Natural killer cell treated with Interleukin-12 subunit alpha and Interleukin-12 subunit beta and Interleukin-15 and Interleukin-18, amount 100 ng/mL, for 72 hours (primary cell): ENCODE measurements at places on chromosomes 7 and 10.

DNA sequence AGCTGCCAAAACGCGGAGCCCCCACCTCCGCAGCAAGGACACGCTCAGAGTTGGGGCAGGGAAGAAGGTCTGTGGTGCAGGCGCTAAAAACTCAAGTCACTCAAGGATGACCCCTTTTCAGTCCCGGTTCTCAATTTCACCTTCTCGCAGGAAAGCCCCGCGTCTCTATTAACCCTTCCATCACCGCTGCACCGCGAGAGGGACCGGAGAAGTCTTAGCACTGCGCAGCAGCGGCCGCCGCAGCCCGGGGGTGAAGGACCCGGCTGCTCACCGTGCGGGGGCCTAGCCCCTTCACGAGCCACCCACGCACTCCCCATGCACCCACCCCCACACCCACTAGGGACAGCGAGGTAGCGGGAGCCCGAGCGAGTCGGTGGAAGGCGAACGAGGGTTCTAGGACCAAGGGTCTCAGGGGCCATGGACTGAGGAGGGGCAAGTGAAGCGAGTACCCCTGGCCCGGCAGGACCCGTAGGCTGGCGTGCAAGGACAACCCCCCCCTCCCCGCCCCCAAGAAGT, 162.9 kb downstream of the SH3PXD2A start:
- DNase-seq: no peak

DNA sequence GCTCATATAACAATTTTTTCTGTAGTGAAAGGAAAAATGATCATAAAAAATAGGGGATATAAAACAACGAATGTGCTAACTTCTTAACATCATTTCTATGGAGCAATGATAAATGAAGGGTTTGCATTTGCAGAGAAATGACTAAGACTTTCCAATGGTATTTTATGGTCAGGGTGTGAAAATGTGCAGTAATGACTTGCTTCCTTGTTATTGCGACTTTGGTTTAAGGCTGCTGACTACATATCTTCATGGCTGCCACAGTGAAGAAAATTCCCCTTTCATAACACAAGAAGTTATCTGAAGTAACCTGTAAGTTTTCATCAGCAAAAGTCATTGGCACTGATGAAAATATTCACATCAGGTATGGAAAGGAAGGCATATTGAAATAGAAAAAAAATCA, 166.1 kb upstream of the NRG3 start:
- no peak for DNase-seq

DNA sequence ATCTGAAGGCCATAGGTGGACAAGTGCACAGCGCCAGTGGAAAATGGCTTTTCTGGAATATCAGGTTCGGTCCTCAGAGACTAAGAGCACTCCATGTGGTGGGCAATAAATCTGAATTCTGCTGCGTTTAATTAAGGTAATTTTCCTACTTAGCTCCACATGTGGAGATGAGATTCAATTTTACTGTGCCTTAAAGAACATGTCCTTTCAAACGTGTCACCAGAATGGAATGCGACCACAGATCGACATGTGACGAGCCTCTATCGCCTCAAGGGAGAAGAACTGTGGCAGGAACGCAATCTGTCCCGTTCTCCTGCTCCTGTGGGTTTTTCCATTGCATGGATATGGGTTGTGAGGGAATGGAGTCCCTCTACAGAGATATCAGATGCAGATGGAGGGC, 205.3 kb upstream of the ZNF32 start:
- no peak for DNase-seq

- DNase-seq: no peak
Observed at GRCh38 chr10:119222537-119222936, 15.2 kb downstream of the GRK5 start.

DNA sequence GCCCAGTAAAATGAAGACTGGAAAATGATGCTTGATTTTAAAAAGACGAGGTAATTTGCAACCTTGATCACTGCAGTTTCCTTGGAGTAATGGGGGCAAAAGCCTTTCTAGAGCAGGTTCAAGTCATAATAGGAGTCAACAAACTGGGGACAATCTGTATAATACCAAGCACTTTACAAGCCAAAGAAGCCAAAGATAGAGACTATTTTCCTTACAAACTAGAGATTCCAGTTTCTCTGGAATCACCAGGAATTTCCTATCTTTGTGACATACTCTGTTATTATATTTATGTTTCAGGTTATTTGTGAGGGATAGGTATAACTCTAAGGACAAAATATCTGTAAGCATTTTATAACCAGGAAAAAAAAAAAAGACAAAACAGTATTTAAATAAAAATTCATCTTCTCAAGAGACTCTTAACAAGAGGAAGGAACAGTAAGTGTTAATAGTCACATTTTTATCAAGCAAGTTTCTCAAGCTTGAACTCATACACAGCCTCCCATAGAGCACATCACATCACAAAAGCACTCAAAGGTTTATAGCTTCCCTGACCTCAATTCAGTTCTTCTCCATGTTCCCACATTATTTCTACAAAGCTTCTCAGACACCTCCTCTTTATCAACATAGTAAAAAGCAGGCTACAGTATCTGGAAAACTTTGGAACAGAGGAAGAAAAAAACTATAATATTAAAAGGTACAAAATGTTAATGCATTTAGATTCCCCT, 18.9 kb downstream of the JMJD1C start:
- no peak for DNase-seq

DNA sequence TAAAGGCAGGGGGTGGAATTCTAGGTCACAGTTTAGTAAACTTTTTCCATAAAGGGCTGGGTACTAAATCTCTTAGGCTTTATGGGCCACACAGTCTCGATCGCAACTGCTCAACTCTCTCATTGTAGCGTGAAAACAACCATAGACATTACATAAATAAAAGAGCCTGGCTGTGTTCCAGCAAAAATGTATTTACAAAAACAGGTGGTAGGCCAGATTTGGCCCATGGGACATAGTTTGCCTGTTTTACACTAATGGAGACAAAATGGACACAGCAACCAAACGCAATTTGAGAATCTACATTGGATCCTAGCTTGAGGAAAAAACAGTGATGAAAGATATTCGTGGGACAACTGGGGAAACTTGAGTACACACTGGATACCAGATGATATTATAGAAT, 23.2 kb upstream of the MALSU1 start:
- no peak for DNase-seq

DNA sequence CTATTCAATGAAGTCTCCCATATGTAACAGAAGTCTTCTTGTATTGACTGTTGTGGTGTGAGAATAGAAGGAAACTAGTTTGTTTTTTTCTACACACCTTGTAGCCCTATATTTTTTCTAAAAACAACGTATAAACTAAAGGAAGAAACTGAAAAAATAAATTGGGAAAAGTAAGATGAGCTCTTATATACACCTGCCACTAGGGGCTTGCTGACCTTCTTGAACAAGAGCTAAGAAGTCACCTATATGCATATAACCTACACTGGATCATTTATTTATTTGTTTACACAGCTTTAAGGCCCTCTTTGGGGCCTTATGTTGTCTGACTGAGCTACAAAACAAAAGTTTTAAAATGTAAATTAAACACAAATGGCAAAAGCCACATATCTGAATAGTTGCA, 383.0 kb downstream of the HPSE2 start:
- DNase-seq: no peak

DNA sequence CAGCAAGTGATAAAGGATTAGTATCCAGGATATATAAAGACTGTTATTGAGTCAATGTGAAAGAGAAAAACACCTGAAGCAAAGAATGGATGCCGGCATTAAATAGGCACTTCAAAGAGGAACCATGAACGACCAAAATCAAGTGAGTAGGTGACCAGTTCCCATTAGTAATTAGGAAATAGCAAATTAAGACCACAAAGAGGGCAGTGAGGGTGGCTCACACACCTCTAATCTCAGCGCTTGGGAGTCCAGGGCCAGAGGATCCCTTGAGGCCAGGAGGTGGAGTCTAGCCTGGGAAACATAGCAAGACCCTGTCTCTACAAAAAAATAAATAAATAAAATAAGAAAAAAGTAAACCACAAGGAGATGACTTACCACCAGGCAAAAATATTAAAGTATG, 1.5 kb upstream of the ANTXRL start:
- no peak for DNase-seq

GRCh38 chr10:101829561-101830315, 11.5 kb upstream of the OGA start:
- DNase-seq: no peak

DNA sequence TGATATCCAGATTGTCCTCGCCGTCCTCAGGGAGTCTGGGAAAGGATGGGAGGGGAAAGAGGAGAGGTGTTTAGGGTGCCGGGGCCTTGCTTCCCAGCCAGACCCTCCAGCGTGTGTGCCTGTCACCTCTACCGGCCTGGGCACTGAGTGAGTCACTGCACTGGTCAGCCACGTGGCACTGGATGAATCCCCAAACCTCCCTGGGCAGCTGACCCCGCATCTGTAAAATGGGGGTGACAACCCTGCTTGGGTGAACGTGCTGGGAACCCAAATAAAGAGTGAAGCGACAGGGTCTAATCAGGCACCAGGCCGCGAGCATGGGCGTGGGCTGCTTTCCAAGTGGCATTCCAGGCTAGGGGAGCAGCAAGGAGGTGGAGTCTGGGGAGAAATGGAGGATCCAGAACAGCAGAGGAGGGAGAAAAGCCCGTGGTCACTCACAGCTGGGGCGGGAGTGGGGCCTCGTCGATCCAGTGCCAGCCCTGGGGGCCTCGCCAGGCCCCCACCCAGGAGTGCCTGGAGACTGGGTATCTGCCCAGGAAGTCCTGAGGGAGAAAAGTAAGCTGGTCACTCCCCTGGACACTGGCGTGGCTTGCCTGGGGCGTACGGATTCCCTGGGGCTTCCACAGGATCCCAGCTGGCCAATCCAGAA, 29.7 kb downstream of the KLRG2 start:
- no peak for DNase-seq

DNA sequence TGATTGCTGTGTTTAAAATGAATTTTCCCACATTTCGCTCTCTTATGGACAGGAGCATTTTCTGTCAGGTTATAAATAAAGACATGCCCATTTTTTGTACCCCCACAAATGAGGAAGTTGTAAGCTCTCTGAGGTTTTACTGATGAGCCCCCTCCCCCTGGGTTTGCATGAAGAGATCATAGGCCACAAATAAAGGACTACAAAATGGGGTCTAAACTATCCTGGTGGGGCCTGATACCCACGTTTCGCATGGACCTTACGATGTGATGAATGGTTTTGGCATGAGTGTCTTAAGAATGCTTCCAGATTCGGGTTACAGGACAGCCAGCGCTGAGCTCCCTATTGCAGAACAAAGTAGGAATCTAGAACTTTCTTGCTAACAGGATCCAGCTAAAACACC, 5.8 kb downstream of the IKZF1 start:
- DNase-seq: no peak

DNA sequence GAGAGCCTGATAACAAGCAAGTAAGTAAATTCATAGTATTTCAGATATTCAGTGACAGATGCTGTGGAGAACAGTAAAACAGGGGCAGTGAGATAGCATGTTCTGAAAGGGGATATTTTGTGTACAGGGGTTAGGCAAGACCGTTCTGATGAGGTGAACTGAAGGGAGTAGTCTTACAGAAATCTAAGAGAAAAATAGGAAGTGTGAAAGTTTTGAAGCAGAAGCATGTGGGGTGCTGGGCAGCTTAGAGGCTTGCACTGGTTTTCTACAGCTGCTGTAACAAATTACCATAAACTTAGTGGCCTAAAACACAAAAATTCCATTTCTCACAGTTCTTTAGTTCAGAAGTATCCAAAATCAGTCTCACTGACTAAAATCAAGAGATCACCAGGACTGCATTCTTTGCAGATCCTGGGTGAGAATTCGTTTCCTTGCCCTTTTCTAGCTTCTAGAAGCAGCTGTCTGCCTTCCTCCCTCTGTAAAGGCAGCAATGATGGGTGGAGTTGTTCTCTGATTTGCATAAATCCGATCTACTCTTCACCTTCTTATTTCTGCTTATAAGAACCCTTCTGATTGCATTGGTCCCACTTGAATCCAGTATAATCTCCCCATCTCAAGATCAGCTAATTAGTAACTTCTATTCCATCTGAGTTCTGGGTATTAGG, 7.5 kb upstream of the KLF14 start:
- no peak for DNase-seq
